ENCODE measurements at places on chromosomes 5 and 9.

DNA sequence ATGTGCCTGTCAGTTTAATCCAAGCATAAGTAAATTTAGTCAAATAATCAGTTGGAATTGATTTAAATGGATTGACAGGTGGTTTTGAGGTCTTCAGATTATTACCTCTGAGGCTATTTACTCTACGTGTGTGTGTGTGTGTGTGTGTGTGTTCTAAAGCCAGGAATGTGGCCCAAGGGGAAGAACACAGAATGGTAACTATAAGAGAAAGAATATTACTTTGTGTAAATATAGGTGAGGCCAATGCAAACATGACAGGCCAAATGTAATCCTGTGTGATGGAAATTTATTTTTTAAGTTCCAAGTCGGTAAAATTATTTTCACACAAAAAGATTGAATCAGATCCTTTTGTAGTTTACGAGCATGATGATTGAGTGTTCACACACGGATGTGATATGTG, 390.0 kb downstream of the PLK2 start:
- no peak for DNase-seq

- DNase-seq, result no peak
Observed at GRCh38 chr5:26023361-26023760, 1015.0 kb downstream of the CDH9 start.

GRCh38 chr9:118268046-118268445, 563.8 kb downstream of the TLR4 start:
- DNase-seq, result no peak

- no peak for DNase-seq
Observed at GRCh38 chr9:81552581-81552991, 136.8 kb downstream of the TLE1 start.

- DNase-seq, result no peak
Observed at GRCh38 chr9:127974001-127974768, 6.6 kb downstream of the EEIG1 start.

DNA sequence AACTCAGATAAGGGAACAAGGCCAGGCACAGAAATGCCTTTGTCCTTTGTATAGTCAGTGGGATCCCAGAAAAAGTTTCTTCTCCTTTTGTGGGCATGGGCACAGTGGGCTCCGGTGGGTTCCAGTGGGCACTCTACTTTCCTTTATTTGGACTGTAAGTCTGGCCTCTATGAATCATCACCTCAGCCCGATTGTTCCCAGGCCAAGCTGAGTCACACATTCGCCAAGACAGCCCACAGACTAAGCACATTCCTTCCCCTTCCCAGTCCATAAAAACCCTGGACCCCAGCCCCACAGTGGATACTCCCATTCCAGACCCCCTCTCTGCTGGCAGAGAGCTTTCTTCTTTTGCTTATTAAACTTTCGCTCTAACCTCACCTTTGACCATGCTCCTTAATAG, 165.0 kb downstream of the FBXL17 start:
- DNase-seq, result no peak

Measured in hematopoietic multipotent progenitor cell treated with erythropoietin and hydrocortisone succinate and interleukin-3 and kit ligand, for 4 days (in vitro differentiated cells).